Muscle of arm (tissue), 14 donors: ENCODE measurements at places on chromosomes 2 and 18. TPM values are rescaled to one million over a fixed set of nuclear protein-coding genes. Genes with fewer than 3 reads are reported as not detected.

DNA sequence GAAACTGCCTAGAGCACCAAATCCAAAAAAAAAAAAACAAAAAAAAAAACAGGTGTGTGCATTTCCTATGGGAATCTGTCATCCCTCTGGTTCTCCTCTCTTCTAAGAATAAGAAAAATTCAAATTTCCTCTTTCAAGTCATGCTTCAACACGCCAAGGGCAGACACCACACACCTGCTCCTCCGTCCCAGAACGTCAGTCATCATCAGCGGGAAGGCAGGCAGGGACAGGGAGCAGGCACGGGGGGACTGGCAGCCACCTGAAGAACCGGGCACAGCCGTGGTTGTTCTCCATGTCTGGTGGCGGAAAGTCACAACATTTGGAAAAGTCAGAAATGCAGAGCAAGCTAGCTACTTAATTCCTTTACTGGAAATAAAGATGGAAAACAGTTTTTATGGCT is 214.8 kb downstream of the IKZF2 start:
- no peak for DNase-seq

DNA sequence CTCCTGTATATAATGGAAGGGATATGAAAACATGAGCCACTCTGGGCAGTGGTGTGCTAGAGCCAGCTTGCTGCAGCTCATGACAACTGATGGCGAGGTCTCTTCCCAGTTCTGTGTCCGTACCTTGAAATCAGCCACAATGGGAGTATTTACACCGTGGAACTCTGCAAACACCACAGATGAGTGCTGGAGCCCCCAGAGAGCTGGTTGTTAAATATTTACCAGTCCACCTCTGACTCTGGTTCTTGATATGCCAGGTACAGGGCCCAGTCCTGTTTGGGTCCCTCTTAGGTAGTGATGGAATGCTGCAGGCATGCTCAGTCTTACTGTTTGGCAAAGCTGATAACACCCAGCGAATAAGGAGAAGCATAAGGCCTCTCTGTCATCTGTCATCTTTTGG is 116.1 kb upstream of the GLI2 start:
- DNase-seq, result no peak

Gene SMC6
- polyA plus RNA-seq, result 47.0 TPM

DNA sequence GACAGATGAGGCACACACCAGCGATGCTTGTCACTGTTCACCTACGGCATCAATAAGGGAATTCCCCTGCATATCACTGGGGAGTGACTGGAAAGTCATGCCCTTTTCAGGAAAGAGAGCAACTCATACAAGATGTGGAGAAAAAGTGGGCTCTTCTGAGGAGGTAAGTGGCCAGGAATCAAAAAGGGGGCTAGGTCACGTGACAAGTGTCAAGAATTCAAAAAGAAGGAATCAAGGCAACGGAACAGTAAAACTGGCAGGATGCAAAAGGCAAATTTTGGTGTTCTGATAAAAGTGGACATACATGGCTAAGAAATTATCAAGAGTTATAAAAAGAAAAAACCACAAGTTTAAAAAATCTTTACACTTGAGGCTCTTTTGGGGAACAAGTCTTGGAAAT is 190.7 kb upstream of the ACAA2 start:
- DNase-seq, result no peak

- no peak for DNase-seq
Measured at GRCh38 chr2:172864182-172864581, 128.5 kb downstream of the RAPGEF4 start.

DNA sequence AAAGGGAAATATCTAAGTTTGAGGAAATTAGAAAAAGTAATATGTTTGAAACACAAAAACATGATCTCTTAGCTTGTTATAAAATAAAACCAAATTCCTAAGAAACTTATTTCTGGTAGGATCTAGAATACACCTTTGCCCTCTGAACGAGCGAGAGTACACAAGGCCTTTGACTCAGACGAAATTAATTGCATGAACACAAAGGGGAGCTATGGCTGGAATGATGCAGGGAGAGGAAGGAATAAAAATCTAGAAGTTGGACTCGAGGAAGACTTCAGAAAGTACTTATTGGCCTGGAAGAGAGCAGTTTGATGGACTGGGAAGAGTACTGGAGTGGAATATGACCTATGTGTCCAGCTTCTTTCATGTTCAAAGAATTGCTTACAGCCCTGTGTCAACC is 927 bp upstream of the CRYGD start:
- no peak for DNase-seq

- DNase-seq, result no peak
Measured at GRCh38 chr2:10486601-10487079, 38.5 kb upstream of the ODC1 start.

Gene PRSS56
- polyA plus RNA-seq, result 0.62 TPM

DNA sequence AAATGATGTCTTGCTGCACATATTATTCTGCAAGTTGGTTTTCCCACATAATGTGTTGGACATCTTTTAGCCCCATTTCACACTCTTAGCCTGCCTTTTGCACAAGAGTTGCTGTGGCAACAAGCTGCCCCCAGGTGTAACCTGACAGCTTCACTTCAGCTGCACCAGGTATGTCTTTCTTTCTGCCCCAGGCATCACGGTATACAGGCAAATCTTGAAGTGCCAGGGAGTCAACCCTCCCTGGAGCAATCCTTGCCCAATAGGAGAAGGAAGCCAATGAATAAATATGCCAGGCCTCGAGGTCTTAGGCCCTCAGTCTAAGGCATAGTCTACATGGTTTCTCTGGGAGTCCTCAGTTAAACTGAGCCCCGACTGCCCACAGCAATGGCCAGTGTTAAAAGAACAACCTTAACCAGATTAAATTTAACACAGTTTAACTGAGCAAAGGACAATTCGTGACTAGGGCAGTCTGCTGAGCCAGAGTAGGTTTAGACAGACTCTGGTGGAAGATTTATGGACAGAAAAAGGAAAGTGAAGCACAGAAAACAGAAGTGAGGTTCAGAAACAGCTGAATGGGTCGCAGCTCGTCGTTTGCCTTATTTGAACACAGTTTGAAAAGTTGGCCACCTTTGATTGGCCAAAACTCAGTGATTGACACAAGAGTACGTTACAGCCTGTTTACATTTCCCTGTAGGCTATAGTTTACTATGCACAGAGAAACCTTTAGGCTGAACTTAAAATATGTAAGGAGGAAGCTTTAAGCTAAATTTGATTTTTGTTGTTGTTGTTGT is 32.0 kb upstream of the C1QL2 start:
- DNase-seq, result no peak

Gene SPC25
- 7.2 TPM for polyA plus RNA-seq

- DNase-seq, result no peak
Measured at GRCh38 chr2:190270298-190270697, 49.3 kb downstream of the HIBCH start.

DNA sequence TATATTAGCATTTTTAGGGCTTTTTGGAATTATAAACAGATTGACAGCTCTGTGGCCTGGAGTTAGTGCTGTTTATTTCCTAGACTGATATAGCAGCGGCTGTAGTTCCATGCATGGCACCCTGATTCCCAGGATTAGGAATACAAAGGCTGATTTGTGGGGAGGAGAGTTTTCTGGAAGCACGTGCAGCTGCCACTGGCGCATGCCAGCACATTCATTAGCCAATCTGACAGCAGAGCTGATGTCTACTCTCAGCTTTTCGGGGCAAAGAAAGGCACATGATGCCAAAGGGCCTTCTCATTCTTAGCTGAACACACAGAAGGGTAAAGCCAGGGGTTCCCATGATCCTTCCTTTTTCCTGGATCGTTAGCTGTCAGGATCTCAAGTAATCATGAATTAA is 45.7 kb upstream of the RAPH1 start:
- no peak for DNase-seq

- peak; percentile 23 for DNase-seq
Measured at GRCh38 chr2:121699421-121700333, 37.0 kb downstream of the NIFK start.

DNA sequence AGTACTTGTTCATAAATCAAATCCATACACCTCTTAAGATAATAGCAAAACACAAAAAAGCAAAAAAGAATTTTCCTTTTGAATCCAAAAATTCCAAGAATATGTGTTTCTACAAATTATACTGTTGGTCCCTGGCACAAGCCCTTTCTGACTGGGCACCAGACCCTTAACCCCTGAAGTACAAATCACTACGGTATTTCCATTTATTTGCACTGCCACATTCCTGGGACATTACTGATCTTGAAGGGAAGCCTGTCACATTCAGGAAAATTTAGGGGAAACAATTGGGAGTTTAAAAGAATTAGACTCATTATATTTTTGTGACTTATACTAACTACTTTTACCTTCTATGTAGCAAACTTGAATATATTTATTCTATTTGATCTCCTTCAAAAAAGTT is 98.8 kb downstream of the ZNF521 start:
- no peak for DNase-seq

Gene GPR75
- 5.0 TPM for polyA plus RNA-seq

Gene CFAP65
- polyA plus RNA-seq, result not detected

- DNase-seq, result peak; percentile 15
Measured at GRCh38 chr2:68256093-68256450, 3.7 kb upstream of the PPP3R1 start.

Gene PPP1R1C
- polyA plus RNA-seq, result 1.1 TPM

DNA sequence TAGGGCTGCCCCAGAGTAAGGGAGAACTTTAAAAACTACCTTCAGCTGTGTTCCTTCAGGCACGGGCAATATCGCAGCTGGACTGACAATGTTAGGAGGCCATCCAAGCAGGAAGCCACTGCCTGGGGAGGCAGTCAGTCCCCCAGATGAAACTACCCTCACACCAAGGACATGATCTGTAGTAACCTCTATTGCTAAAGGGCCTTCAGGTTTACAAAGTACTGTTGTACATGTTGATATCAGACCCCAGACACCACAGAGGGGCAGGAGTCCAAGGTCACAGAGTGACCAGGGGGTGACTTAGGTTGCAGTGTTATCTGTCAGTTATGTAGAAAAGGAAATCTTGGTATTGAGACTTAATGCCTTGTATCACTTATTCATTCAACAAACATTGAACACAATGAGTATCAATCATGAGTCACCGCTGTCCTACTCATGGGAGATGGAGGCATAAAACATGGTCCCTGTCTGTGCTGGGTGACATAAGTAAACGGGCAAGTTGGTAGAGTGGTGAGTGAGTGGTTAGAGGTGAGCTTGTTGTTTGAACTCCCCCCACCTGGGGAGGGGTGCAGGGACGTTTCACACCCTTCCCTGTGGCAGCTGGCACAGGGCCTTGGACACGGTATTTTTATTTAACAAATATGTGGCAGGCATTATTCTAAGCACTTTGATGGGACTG is 7.1 kb downstream of the CABLES1 start:
- DNase-seq, result no peak

Gene TSPYL6
- polyA plus RNA-seq, result not detected

GRCh38 chr2:72367530-72368225 is 220.0 kb upstream of the CYP26B1 start:
- DNase-seq, result no peak

DNA sequence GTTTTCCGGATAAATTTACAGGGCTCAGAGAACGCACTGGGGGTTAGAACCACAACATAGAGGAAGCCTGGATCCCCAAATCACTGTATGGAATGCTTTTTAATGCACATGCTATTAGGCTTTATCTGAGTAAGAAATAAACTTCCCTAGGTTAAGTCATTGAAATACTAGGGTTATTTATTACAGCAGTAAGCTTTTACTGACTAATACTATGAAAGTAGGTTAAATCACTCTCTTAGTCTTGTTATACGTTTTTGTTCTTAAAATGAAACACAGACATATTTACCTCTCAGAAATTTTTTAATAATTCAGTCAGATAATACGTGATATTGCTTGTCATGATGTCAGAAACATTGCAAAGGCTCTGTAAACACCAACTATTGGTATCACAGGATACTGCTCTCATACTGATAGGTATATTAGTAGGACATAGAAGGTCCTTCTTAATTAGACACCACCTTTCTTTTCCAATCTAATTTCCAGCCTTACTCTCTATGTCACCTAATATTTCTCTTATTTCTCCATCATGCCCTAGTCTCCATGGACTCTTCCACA is 162.7 kb upstream of the NYAP2 start:
- DNase-seq, result no peak

- no peak for DNase-seq
Measured at GRCh38 chr2:193929131-193929530, 1727.9 kb upstream of the SLC39A10 start.

Gene POTEC
- not detected for polyA plus RNA-seq

DNA sequence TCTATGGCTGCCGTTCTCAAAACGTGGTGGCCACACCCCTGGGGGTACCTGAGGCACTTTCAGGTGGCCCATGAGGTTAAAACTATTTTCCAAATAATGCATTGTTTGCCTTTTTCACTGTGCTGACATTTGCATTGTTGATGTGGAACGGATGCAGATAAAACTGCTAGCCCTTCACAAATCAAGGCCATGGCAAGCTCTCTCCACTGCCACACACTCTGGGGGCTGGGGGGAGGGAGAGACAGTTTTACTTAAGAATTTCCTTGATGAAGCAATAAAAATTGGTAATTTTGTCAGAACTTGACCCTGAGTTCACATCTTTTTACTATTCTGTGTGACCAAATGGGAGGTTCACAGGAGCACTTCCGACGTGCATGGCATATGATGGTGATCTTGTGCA is 22.0 kb upstream of the TGIF1 start:
- no peak for DNase-seq

Gene TTN
- 452 TPM for polyA plus RNA-seq

Gene MAPK4
- 9.8 TPM for polyA plus RNA-seq

Gene CAPN14
- polyA plus RNA-seq, result 0.14 TPM

Gene POTEI
- polyA plus RNA-seq, result 0.12 TPM

Gene SOWAHC
- 6.4 TPM for polyA plus RNA-seq

DNA sequence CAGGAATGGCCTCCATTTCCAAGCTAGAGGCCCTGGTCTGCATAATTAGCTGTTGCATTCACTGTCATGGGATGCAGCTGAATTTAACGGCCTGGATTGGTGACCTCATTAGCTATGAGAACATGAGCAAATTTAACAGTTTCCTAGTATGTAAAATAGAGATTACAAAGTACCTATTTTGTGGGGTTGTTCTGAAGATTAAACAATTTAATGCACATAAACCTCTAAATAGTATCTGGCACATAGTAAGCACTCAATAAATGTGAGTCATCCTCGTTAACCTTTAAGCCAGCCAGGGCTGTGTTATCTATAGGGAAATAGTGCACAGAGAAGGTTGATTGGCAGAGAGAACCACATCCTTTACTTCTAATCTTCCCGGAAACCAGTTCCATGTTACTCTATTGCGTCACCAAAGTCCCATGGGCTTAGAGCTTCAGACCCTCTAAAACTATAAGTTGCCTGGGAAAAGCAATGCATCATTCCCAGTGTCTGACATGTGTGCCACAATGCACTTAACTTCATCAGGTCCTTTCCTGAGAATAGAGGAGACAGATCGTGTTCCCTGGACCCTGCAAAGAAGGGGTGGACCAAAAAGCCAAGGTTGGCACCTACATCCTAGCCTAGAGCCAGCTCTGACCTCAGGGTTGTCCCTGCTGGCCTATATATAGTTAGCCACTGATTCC is 196.5 kb downstream of the LNPK start:
- no peak for DNase-seq

DNA sequence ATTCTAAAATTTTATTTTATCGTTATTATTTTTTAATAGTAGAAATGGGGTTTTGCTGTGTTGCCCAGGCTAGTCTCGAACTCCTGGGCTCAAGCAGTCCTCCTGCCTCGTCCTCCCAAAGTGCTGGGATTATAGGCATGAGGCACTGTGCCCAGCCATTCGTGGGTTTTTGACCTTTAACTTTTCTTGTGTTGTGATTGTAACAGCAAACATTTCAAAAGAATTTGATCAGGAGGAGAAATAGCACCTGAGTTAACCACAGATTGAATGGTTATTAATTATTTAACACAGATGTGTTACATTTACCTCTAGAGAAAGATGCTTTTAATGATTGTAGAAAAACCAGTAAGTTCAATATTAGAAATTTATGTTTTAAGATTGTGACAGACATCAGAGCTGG is 132.0 kb downstream of the HAUS1 start:
- DNase-seq, result no peak
